ENCODE measurements at places on chromosomes 3 and 15.

GRCh38 chr3:125383744-125384143, 8.6 kb upstream of the ZNF148 start:
- no peak for DNase-seq

DNA sequence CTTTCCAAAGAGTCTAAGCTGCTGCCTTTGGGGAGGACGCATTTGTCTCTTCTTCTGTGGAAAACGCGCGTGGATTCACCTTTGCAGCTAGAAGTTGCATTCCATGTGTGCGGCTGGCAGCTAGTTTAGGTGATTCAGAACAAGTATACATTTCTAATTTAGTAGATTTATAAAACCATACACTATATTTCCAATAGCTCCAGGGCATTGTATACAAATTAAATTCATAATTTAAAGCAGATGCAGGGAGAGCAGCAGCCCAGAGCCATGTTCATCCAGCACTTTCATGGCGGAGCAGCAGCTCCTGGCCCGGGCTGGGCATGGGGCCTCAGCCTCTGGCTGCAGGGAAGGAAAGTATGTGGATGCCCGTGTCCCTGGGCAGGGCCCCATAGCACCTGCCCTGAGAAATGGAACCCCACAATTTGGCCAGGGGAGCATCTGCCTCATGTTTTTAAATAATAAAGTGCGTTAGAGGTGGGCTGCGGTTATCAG, 42.8 kb upstream of the SEC22A start:
- DNase-seq, result no peak

- DNase-seq, result no peak
Measured at GRCh38 chr3:74591342-74591741, 23.1 kb downstream of the CNTN3 start.

GRCh38 chr3:105351821-105352220, 14.9 kb upstream of the ALCAM start:
- DNase-seq, result no peak

- DNase-seq, result no peak
Measured at GRCh38 chr3:42936157-42936981, 30.4 kb downstream of the ZNF662 start.

- no peak for DNase-seq
Measured at GRCh38 chr15:90774731-90775514, 57.8 kb downstream of the BLM start.

GRCh38 chr15:92591275-92591674, 64.3 kb downstream of the FAM174B start:
- DNase-seq, result no peak

DNA sequence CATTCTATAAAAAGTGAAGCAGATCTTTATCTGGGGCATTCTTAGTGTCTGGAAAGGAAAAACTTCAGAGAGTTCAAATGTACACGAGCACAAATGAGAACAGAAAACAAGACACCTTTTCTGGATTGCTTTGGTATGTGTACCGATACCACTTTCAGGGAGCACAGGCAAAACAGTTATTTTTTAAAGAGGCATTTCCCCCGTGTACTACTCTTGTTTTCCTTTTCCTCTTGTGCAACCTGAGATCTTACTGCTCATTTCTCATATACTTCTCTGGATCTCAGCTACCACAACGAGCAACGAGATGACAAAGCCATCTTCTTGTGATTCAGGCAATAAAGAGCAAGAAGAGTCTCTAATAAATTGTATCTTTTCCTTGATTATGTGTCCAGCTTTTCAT, 463.6 kb downstream of the SHQ1 start:
- DNase-seq, result no peak

DNA sequence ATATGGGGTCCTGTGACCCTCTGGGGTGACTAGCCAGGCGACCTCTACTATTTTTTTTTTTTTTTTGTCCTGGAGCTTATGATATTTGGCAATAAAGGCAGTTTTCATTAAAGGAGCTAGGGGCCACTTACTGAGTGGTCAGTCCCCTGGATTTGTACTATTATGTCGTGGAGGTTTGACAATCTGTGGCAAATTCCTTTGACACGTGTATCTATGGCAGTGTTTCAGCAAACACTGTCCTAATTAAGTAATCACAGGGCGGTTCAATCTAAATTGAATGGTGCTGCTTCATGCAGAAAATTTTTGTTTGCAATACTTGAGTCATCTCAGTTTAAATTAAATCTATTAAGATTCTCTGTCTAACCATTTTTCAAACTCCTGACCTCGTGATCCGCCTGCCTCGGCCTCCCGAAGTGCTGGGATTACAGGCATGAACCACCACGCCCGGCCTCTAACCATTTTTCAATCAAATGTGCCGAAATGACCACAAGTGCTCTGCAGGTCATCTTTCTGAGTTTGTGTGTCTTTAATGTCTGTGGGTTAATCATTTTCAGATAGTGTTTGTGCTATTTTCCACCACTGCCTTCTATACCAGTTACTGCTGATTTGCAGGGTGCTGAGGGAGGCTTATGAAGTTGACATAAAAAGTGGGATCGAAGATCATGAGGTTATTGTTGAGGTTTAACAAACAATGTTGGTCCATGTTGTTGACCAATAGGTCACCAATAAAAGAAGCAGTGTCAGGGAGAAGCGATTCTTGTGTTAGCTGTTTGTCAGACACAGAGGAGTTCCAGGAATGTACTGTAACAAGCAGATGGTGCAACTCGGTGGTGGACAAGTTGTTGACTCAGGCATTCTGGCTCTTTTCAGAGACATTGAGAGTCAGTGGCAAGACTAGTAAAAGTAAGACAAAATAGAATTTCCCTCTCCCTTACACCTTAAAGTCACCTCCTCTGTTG, 18.6 kb upstream of the SLC2A2 start:
- DNase-seq, result no peak

GRCh38 chr15:75597667-75598341, 18.7 kb upstream of the PTPN9 start:
- DNase-seq, result no peak

DNA sequence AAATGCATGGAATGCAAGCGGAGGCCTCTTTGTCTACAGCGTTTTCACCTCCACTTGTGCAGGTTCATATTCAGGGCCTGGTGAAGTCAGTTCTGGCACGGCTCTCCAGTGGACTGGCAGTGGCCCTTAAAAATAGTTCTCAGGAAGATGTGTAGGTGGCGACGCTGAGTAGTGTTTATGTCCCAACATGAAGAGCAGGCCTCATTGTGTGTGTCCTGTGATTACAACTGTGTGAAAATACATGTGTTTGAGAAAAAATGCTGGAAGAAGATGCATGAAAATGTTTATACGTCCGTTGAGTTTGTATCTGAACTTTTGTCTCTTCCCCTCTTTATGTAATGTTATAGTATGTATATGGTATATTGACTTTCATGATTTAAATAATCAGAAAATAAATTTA, 7.2 kb downstream of the LIPC start:
- peak; percentile 10 for DNase-seq

- DNase-seq, result no peak
Measured at GRCh38 chr3:62622553-62623174, 249.3 kb upstream of the FEZF2 start.

DNA sequence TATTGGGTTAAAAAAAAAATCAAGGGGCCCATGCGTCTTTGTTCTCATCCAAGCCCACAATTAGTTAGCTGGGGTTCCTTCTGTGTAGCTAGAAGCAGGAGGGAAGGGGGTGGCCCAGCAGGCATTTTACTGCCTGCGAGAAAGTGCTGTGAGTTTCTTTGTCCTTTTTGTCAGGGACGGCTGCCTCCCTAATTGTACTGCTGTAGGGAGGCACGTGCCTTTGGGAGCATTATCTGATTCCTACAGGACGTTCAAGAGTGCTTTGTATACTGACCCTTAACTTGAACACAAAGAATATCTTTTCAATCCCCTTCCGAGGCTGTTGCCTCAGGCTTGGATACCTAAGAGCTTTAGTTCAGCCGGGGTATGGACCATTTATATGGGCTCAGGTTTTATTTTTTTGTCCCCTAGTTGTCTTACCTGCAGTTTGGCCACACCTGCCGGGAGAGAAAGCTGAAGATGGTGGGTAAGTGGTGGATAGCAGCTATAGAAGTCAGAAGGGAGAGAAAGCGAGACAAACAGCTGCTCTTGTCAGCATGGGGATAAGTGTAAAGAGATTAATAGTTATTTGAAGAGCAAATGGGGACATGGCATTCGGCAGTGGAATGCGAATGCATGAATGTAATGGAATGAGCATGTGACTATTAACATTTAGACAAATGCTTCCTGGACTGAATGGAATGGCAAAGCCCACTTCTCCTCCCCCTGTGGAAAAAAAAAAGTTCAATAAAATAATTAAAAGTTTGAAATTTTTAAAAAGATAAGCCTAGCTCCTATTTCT, 175.2 kb downstream of the TP63 start:
- DNase-seq, result no peak

GRCh38 chr3:197306374-197307086, 8.1 kb upstream of the DLG1 start:
- no peak for DNase-seq

DNA sequence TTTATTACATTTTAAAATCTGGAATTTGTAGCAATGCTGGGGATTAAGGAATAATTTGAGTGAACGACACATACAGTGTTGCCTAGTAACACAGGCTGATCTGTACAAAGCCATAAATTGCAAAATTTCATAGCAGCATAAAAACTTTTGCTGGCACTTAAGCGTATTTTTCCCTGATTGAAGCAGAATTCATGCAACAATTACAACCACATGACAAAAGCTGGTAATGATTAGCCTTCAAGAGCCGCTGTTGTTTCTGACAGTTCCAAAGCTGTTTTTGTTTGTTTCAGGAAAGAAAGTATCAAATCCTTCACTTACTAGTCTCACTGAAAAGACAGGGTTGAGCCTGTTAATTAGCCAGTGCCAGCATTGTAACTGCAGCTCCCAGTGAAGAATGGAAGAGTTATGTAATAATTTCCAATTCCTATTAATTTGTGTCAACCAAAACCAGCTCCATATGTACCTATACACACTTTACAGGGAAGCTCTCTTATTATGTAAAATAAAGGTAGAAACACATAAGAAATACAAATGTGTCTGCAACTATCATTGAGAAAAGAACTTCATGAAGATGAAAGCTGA, 60.7 kb downstream of the AGTR1 start:
- DNase-seq, result no peak

DNA sequence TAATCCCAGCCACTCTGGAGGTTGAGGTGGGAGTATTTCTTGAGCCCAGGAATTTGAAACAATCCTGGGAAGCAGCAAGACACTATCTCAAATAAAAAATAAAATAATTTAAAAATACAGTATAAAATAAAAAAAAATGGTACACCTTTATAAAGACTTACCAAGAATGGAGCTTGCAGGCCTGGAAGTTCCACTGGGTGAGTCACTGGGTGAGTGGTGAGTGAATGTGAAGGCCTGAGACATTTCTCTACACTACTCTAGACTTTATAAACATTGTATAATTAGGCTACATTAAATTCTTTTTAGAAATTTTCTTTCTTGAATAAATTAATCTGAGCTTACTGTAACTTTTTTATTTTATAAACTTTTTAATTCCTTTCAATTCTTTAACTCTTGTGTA, 609.1 kb upstream of the BCHE start:
- no peak for DNase-seq

- no peak for DNase-seq
Measured at GRCh38 chr15:75840659-75841058, 2.6 kb upstream of the UBE2Q2 start.

DNA sequence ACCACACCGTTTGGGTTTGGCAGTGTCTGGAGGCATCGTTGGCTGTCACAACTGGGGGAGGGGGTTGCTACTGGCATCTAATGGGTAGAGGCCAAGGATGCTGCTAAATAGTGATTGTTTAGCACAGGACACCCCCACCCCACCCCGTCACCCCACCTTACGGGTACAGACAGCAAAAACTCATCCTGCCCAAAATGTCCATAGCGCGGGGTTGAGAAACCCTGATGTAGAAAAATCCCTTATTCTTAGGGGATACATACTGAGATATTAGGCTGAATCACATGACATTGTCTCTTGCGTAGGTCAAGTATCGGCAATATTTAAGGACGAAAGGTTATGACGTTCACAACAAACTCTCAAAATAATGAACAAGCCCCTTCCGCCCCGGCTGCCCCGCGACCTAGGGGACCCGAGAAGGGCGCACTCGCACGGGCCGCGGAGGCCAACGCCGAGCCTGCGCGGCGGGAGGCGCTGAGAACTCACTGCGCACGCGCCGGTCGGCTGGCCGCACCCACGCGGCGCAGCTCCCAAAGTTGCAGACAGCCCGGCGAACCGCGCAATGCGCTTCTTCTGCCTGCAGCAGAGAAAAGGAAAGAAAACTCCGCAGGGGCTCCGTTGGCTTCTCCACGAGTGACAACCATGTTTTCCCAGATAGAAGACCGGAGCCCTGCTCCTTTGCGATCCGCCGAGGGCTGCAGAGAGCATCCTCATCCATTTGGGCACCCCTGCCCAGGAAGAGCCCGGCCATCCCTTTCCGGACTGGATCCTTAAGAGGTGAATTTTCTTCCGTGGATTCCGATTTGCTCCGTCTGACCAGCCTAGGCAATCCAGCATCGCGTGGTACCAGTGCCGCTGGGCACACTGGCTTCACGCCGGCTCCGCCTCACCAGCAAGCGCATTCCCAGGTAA, 136.8 kb upstream of the CCDC54 start:
- DNase-seq, result peak; percentile 54

GRCh38 chr15:37682304-37682703, 252.1 kb upstream of the TMCO5A start:
- no peak for DNase-seq

DNA sequence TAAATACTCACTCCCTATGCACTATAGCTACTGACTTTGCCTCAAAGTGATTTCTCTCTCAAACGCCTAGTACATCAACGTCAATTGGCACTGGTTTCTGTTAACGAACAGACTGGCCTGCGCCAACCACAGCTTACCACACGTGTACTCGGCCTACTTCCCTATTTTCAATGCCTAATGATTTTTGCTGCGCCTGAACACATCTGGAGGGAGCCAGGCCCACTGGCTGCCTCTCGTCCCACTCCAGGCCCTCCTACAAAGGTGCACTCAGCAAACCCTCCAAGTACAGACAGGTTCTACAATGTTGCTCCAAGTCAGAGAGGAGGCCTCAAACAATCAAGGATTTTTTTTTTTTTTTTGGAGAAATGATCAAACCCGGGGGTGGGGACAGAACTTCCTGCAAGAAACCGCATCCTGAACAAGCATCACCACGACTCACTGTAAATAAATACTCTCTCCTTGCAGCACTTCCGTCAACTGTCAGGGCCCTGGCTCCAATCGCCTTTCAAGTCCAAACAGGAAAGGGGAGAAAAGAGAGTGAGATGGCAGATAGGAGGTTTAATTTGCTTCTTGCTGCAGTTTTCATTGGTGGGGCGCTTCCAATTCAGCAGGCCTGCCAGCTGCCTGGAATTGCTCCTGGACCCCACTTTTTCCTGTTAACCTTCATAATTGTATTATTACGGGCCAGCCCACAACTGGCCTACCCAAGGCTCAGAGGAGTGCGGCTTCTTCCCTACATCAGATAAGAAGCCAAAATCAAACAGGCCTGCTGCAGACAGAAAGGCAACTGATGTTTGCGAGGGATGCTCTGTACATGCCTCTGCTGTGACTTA, 139.3 kb downstream of the FOXP1 start:
- peak; percentile 29 for DNase-seq

DNA sequence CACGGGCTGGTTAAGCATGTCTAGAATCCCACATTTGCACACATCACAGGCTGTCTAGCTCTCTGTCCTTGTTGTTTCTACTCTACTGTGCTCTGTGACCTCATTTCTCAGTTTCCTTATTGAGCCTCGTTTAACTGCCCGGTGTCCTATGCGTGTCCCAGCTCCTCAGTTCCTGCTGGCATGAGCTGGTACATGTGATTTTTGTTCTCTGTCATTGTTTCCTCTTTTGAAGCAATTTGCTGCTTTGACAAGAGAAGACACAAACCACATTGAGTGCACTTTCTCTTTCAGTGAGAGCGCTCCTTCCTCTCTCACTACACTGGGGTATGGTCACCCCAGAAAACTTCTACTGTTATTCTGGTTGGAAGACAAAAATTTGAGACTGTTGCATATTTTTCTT, 563.5 kb downstream of the PDCD6IP start:
- DNase-seq, result no peak

- no peak for DNase-seq
Measured at GRCh38 chr3:5498981-5499380, 311.5 kb downstream of the EDEM1 start.
